Right ventricle myocardium inferior (tissue), 1 donor: ENCODE measurements at places on chromosomes 12 and 14. TPM values are rescaled to one million over a fixed set of nuclear protein-coding genes. Genes with fewer than 3 reads are reported as not detected.

The KLHL33 gene
- 0.62 TPM for total RNA-seq

The FKBP3 gene
- 121 TPM for total RNA-seq

DNA sequence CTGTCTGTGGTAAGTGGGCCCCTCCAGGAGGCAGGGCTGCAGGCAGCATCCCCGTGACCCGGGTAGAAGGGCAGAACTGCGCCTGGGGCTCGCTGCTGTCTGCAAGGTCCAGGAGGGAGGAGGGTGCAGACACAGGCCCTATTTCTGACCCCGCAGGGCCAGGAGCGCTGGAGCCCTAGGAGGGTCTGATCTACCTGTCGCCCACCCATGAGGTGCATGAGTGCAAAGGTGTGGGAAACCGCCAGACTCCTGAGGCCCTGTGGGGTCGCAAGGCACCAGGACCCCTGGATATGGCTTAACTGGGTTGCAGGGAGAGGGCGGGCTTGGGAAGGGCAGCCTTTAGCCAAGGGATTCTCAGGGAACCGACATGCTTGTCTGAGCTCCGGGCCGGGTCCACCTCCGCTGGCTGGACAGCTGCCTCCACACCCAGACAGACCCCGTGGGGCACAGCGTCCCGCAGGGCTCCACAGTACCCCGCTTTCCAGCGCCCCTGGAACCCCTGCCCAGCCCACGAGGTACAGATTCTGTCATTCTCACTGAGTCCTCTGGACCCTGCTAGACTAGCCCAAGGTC is 72.9 kb upstream of the TSPAN11 start:
- no peak for DNase-seq

DNA sequence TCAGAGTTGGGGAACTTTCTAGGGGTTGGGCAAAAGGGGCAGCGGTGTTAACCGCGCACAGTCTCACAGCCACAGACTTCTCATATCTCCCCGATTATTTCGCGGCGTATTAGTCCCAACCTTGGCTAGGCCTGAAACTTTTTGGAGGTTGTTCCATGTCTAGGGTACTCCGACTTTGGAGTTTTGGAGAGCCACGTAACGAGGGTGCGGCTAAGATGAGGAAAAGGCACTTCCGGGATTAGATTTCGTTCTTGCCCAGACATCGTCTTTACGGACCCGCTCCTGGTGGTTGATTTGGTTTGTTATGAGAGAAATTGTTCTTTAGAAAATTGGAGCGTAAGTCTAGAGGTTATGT is 513 bp downstream of the CCNK start:
- no peak for DNase-seq

GRCh38 chr12:47193066-47193465 is 113.3 kb upstream of the AMIGO2 start:
- no peak for DNase-seq

DNA sequence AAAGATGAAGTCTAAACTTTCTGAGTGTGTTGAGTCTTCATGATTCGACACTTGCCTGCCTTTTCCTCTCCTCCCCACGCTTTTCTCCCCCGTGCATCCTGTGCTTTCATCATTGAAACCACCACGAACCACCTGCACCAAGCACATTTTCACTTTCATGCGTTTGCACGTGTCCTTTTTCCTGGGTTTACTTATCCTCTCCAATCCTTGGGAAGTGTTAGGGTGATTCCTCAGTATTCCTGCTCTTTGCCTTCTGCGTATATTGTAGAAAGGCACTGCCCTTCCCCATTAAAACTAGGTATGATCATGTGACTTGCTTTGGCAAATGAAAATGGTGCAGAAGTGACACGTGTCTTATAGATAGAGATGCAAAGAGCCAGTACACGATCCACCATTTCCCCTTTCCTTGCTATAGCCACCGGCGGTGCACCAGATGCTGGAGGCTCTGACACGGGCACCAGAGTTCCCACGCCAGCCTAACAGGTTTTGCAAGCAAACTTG is 106.6 kb downstream of the BRMS1L start:
- DNase-seq: no peak

DNA sequence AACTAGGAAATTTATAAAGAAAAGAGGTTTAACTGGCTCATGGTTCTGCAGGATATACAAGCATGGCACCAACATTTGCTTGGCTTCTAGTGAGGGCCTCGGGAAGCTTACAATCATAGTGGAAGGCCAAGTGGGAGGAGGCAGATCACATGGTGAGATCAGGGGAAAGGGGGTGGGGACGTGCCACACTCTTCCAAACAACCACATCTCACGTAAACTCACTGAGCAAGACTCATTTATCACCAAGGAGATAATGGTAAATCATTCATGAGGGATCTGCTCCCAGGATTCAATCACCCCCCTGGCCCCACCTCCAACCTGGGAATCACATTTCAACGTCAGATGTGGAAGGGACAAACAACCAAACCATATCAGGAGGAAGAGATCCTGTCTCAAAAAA is 35.8 kb downstream of the NUMB start:
- DNase-seq: no peak

DNA sequence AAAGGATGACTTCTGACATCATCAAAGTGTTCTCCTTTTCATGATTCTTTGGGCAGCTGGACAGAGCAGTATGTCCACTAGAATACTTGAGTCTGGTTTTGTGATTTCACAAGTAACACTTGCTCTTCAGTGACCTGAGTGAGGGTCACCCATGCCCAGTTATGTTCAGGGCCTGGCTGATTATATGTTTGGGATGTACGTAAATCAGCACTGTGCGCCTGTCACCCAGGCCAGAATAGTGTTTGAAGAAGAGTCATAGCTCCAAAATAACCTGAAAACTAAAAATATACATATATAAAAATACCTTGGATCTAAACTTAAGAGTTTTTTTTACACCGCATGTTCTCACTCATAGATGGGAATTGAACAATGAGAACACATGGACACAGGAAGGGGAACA is 3.8 kb downstream of the BICD1 start:
- DNase-seq: no peak

The FBLN5 gene
- total RNA-seq: 85.3 TPM

The SYT10 gene
- total RNA-seq: not detected

GRCh38 chr14:92792885-92793284 is 1.2 kb upstream of the GOLGA5 start:
- no peak for DNase-seq

GRCh38 chr14:93732524-93732923 is 55.8 kb downstream of the PRIMA1 start:
- DNase-seq: no peak

DNA sequence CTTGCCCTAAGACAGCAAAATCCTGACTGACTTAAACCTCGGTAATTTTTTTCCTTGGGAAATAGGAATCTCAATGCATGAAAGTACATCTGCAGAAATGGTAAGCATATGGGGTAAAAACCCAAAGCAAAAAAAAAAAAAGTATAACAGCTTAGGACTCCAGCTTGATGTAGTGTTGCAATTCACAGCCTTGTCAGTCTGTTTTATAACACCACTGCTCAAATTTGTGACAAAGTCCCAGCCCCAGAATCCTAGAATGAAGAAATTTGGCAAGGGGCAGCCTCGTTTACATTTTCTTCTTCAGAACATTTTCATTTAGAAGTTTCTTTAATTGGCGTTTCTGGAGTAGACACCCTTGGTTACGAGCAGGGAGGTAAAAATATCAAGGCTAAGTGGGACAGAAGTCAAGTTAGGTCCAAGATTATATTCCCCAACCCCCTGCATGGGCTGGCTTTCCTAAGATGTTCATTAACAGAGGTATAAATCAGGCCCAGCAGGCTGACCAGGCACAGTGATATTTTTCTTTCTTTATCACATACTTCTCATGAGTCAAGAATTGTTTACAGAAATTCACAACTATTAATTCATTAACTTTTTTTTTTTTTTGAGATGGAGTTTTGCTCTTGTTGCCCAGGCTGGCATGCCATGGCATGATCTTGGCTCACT is 424.0 kb downstream of the RMST start:
- DNase-seq: no peak

The CD163L1 gene
- total RNA-seq: 3.0 TPM

GRCh38 chr12:26056335-26056734 is 68.5 kb downstream of the BHLHE41 start:
- no peak for DNase-seq

The KSR2 gene
- total RNA-seq: not detected

DNA sequence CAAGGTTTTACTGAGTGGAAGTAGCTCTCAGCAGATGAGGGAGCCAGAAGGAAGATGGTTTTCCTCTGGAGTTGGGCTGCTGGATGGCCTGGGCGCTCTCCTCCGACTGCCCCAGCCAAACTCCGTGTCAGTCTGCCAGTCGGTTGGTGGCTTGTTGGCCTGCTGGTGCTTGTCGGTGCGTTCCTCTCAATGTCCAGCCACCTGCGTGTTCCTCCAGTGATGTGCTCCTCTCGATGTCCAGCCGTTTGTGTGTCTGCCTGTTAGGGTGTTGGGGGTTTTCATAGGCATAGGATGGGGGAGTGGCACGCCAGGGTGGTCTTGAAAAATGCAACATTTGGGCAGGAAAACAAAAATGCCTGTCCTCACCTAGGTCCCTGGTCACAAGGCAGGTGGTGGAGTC is 37.0 kb upstream of the LDHB start:
- DNase-seq: peak; percentile 40

DNA sequence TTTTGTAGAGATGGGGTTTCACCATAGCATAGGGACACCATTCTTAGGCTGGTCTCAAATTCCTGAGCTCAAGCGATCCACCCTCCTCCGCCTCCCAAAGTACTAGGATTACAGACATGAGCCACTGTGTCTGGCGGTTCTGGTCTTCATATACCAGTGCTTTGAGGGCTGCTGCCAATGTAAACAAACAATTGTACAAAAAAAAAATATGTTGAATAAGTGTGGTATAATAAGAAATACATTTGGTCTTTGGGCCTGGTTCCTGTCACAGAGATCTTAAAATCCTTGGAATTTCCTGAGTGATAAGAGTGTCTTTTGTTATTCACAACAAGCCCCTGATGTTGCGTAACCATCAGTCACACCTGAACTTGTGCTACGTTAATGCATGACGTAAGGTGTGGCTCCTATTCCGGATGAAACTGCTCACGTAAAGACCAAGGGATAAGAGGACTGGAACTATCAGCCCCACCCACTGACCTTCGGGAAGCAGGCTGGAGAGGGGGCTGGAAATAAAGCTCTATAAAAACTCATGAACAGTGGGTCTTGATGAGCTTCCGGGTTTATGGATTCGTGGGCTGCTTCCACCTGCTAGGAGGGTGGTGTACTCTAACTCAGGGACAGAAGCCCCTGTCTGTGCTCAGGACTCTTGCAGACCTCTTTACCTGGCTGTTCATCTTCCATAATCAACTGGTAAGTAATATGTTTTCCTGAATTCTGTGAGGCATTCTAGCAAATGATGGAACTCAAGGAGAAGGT is 16.5 kb upstream of the RIMKLB start:
- no peak for DNase-seq

GRCh38 chr14:101286271-101287018 is 274.9 kb upstream of the DIO3 start:
- DNase-seq: no peak

DNA sequence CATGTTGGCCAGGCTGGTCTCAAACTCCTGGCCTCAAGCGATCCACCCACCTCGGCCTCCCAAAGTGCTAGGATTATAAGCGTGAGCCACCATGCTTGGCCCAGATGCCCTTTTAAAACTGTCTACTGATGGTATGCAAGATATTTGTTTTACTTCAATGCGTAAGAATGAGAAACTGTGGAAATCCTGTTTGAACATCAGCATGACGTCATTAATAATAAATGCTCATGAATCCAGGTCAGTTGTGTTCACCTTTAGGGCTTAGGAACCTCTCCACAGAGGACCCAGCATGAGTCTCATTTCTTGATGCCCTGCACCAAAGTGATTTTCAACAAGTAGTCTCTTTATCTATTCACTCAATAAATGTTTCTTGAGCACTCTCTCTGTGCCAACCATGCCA is 34.5 kb upstream of the FOS start:
- DNase-seq: no peak

- no peak for DNase-seq
Measured at GRCh38 chr14:26794731-26795130, 196.9 kb upstream of the NOVA1 start.

The PRPF39 gene
- total RNA-seq: 10.5 TPM
